ENCODE measurements at places on chromosomes 12 and 14.

- peak; percentile 77 for DNase-seq
These were observed at the start of gene AKAP5 for GRCh38 chr14:64465191-64465822. AKAP5 (plus strand) TSS chr14:64465499; CDS start chr14:64468395, 2,896 bp downstream.

GRCh38 chr12:56800221-56800620 lies 37.1 kb downstream of the HSD17B6 start:
- no peak for DNase-seq

DNA sequence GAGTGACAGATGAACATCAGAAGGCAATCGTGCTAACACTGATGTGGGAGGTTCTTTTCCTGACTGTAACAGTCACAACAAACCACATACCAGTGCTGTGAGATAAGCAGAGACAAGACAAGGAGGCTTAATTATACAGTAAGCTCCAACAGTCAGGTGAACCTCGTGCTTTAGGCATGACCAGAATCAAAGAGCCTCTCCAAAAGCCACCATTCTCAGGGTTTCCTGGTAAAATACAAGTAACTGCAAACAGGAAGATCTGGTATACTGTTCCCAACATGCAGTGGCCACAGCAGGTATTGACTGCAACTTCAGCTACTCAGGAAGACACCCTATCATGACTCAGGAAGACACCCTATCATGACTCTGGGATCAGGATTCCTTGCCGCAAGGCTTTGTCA lies 47.3 kb upstream of the GTF2A1 start:
- peak; percentile 92 for DNase-seq

DNA sequence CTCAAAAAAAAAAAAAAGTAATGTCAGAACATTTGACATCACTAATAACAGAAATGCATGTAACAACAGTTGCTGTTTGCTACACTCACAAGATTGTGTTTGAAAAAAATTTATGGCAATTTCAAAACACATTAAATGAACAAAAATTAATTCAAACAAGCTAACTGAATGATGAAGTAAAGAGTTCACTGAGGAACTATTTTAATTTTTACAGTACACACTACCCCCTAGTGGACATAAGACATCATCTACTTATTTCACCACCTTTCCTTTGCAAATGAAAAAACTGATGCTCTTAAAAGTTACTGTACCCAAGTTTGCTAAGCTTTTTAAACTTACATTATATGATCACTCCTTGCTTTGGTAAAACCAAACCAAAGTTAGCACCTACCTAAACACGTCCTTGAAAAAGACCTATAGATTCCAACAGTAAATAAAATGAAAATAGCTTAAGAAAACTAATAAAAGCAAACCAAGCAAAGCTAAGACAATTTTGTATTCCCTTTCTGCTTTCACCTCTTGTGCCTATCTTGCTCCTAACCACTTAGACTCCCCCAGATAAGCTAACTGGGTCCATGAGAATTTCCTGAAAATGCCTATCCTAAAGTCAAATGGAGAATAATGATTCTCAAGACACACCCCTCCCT lies 22.2 kb downstream of the UBE2N start:
- peak; percentile 87 for DNase-seq

GRCh38 chr12:132724506-132725241 lies 14.0 kb downstream of the PGAM5 start:
- DNase-seq: no peak

All from hematopoietic multipotent progenitor cell treated with erythropoietin and hydrocortisone succinate and interleukin-3 and kit ligand, for 4 days (in vitro differentiated cells).